ENCODE measurements at places on chromosomes 5 and 9.

DNA sequence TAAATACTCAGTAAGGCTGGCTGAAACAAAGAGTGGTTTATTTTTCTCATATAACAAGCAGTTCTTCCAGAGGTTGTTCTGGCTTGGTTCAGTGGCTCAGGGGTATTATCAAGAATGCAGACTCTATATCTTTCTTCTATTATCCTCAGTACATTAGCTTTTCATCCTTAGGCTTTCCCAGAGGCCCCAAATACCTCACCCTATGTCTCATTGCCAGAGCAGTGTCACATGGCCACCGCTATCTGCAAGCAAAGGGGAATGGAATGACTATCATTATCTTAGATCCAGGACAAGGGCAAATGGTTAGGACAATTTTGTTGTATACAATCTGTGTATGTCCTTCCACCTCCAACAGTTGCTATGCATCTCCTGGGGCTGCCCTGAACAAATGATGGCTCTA lies 69.0 kb upstream of the SNX2 start:
- DNase-seq = peak; percentile 7

DNA sequence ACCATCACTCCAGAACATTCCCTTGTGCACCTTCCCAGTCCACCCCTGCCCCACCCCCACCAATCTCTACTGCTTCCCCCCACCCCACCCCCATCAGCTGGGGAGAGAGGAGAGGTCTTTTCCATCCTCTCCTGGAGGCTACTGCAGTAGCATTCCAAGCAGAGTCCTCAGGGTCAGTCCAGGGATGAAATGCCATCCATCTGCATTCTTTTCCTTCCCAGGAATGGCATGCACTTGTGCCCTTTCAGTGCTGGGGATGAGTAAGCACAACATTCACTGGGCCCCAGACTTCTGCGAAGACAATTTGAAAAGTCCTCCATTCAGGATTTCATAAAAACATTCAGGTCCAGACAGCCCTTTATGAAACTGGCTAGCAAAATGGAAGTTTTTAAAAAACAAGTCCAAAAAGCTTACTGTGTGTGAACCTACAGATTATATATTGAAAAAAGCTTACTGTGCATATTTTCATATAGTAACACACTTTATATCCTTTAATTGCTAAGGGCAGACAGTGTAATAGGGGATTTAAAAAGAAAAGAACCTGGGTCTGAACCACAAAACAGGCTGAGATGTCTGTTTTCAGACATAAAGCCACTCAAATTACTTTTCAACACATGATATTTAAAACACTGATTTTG lies 50.0 kb upstream of the GOLPH3 start:
- DNase-seq = peak; percentile 77

GRCh38 chr5:14929293-14930065 lies 57.9 kb upstream of the ANKH start:
- no peak for DNase-seq

GRCh38 chr5:159567461-159567860 lies 237.2 kb upstream of the IL12B start:
- peak; percentile 34 for DNase-seq

DNA sequence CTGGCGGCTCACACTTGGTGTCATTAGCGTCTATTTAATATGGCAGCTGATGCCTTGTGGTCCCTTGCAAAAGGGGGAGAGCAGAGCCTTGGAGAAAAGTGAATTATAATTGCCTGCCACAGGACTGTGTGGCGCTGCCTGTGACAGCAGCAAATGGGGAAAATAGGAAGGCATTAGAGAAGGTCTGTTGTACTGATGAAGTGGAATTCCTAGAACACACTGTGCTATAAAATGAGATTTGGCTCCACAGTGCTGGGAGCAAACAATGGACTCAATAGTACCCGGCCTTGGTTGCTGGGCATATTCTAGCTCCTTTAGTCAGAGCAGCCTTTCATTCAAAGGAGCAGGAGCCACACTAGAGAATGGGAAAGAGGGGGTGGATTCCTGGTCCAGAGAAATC lies 21.3 kb downstream of the SEMA6A start:
- DNase-seq = no peak

GRCh38 chr5:169637549-169638121 lies 560 bp downstream of the DOCK2 start:
- DNase-seq = no peak

DNA sequence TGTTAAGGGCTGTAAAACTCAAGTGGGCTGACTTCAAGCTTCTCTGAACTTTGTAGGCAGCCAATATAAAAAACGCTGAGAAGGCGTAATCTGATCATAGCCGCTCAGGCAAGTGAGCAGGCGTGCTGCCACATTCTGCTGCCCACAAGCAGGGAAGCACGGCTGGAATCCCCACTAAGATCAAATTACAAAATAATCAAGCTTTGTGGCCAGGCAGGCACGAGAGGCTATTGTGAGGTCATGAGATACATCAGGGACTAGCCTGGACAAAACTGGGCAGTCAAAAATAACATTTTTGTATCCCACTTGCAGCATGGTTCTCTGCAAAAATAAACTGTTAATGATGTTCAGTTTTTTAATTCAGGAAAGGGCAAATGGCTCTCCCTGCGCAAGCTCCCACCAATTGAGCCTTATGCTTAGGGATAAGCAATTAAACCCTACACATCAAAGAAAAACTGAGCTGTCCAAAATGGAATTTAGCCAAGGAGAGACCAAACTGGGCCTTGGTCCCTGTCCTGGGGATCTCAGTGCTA lies 64.0 kb downstream of the POU5F2 start:
- DNase-seq = peak; percentile 95

GRCh38 chr9:79763671-79764285 lies 192.0 kb downstream of the TLE4 start:
- DNase-seq = no peak

DNA sequence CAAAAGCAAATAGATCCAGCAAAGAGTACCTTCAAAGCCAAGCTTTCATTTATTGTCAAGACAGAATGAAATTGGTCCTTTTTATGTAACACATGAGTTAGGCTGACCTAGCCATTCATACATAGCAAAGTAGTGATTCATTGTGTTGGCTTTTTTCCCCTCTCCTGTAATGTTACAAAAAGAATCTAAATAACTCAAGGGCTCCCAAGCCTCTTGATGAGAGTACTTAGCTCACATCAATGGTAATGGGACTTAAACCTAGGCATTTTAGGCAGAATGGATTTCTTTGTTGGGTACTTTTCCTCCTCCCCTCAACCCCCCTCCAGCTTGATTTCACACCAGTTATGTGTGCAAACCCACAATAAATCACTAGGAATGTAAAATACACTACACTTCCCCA lies 123.7 kb downstream of the EBF1 start:
- DNase-seq = peak; percentile 76

- no peak for DNase-seq
Measured at GRCh38 chr5:146105477-146105876, at the start of gene PLAC8L1. TSS of gene PLAC8L1 (minus strand) at chr5:146105577. CDS start at chr5:146104311, 1,266 bp downstream.

DNA sequence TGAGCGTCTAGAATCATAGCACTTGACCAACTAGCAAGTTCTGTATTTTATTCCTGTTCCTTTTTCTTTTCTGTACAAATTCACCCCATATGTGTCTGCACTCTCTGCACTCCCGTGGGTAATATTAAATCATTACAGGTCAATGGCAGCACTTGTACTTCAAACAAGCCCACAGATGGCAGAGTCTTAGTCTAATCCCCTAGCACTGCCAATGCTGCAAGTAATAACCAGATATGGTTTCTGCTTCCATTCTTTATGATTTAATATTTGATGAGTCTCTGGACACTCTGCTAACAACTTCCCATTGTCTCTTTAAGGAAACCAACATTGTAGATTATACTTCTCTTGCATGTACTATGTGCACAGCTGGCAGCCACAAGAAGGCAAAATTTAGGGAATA lies 343.8 kb upstream of the CHD1 start:
- DNase-seq = no peak

- DNase-seq = peak; percentile 14
Measured at GRCh38 chr5:97078958-97079743, 63.3 kb downstream of the LIX1 start.

- peak; percentile 70 for DNase-seq
Measured at GRCh38 chr5:69276422-69277174, 41.9 kb downstream of the CDK7 start.

- no peak for DNase-seq
Measured at GRCh38 chr5:179400020-179400419, 54.8 kb upstream of the ADAMTS2 start.

DNA sequence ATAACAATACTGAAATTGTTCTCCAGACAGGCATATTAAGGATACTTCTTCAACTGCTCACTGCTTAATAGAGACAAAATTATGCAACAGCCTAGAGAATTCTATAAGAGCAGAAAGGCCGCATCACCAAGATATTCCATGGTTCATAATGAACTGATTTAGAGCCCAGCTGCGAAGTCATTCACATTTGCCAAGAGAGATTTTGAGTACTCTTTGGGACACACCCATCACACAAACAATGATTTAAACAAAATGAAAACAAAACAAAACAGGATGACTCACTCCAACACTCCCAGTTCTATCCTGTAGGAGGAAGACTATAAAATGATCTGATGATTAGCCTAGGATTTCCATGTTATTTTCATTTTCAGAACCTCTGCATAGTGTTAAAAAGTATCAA lies 145.7 kb upstream of the GNA14 start:
- peak; percentile 67 for DNase-seq

DNA sequence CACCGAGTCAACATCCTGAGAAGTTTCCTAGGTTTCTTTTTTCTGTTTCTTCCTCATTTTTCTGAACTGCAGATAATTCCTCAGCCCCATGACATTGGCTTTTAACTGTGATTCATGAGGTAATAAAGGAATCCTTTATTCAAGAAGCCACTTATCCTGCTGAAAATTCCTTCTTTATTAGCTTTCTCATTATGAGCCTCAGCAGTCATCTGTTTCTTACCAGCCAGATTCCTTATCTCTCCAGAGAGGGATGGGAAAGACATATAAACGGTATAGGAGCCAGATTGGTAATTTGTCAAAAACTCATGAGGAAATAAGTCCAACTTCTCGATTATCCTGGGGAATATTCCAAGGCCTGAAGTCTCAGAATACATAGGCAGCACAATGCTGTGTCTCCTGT lies 465.4 kb downstream of the ICE1 start:
- DNase-seq = no peak

DNA sequence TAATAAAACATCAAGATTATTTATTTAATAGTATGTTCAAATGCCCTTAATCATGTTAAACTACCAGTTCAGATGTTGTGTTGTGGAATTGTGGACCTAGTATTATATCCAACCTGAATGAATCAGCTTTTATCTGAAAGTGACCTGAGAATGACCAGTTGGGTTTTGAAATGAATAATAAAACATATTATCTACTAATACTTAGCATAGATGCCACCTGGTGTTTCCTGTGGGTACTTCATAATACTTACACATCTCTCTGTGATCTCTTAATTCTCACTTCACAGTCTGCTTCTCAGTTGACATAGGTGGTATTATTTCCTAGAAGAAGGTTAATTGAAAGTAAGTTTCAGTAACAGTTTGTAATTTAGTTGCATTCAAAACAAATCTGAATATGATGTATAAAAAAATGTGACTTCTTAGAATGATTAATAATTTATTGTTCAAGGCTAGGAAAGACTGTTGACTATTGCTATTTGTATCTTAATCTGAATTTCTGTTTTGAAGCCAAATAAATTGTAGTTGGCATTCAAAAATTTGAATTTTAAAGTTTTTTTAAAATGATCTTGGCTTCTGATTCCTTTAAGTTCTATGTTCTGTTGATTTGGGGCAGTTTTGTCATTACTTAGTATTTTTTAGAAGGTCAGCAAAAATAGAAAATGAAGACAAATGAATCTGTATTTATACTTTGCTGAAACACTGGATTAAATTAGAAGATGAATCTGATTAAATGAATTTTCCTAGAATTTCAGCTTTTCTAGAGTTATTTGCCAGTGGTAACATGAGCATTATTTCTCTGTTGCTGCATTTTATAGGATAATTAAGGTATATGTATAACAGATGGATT lies 48.2 kb downstream of the KIF2A start:
- DNase-seq = peak; percentile 83

DNA sequence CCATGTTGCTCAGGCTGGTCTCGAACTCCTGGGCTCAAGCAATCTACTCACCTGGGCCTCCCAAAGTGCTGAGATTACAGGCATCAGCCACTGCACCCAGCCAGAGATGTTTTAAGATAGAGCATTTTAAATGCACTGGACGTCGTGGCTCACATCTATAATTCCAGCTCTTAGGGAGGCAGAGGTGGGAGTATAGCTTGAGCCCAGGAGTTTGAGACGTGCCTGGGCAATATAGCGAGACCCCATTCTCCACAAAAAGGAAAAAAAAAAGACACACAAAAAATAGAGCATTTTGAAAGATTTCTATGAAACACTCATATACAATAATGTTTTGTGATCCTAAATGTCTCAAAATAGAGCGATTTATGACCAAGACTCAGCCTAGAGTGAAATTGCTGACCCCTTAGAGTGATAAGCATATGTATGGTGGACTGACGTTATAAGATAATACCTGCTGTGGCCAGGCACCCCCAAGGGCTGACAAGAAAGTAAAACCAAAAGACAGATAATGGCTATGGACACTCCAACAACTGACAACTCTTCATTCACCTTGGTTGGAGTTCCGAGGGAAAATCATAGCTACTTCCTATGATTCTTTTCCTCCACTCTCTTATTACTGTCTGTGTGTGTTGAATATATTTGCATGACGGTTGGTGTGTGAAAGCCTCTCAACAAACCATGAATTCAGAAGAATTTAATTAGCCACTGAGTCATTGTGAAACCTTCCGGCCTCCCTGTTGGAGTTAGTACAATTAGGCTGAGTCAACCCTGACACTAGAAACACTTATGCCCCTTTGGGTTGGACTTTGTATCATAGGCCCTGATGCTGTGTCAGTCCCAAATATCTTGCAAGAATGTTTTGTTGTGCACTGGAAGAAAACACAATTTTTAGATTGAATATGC lies 526.5 kb upstream of the NUDT12 start:
- DNase-seq = peak; percentile 23

GRCh38 chr5:127942246-127943060 lies 141.1 kb upstream of the SLC12A2 start:
- peak; percentile 33 for DNase-seq

DNA sequence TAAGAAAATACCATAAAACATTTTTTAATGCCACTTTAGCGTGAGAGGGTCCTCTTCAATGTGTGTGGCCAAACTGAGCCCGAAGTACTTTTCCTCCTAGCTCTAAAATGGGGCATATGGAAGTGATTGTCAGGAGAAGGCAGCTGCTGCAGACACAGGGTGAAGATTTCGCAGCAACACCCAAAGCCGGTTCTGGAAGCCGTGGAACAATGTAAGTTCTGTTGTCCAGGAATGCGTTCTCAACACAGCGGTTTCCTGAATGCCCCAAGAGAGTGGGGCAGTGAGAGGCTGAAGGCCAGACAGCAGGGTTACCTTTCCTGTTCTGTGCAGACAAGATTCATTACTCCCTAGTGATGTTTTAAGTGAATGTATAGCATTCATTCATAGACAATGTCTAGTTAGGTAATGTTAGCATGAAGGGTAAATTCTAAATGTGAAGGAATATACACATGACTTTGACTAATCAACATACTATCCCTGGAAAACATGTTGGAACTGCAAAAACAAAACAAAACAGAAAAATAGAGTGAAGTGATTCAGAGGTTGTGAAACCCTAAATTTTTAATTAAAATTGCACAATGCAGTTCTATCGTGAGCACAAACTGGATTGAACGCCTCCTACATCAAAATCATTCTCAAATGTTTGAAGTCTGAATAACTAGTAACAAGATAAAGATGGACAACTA lies 197.0 kb upstream of the SEMA6A start:
- DNase-seq = peak; percentile 1

Measured in adipocyte (in vitro differentiated cells).